Activated CD8-positive, alpha-beta memory T cell treated with anti-CD3 and anti-CD28 coated beads for 1 hour (primary cell): ENCODE measurements at places on chromosomes 1 and 21.

GRCh38 chr1:246178717-246179311, 328.3 kb downstream of the SMYD3 start:
- DNase-seq, result no peak

GRCh38 chr1:53766194-53766742, 27.3 kb upstream of the GLIS1 start:
- DNase-seq, result no peak

GRCh38 chr1:169089776-169090175, 16.7 kb upstream of the ATP1B1 start:
- no peak for DNase-seq

- DNase-seq, result no peak
Measured at GRCh38 chr1:149986486-149987296, 23.8 kb downstream of the OTUD7B start.

DNA sequence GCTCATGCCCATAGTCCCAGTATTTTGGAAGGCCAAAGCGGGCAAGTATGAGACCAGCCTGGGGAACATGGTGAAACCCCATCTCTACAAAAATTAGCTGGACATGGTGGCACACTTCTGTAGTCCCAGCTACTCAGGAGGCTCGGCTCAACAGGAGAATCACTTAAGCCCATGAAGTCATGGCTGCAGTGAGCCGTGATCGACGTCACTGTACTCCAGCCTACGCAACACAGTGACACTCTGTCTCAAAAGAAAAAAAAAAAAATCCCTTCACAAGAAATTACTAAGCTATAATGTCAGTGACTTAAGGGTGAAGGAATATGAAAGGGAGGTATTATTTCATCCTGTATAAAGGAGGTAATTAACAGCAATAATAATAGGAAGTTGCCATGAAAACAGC, 99.8 kb downstream of the ACBD6 start:
- no peak for DNase-seq

DNA sequence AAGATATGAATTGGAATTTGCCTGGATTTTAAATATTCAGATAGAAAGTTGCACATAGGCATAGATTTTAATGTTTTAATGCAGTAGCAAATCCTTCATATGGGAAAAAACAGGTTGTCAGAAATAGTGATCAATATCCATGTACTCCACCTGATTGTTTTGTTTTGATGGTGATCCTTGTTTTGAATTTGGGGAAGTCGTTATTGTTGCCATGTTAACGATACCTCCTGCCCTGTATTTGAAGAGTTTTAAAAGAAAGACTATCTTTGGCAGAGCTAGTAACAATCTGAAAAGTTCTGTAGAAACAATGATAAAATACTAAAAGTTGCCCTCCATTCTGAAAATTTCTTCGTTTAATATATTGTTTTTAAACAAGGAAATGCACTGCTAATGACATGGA, 1.1 kb downstream of the CEP350 start:
- no peak for DNase-seq

DNA sequence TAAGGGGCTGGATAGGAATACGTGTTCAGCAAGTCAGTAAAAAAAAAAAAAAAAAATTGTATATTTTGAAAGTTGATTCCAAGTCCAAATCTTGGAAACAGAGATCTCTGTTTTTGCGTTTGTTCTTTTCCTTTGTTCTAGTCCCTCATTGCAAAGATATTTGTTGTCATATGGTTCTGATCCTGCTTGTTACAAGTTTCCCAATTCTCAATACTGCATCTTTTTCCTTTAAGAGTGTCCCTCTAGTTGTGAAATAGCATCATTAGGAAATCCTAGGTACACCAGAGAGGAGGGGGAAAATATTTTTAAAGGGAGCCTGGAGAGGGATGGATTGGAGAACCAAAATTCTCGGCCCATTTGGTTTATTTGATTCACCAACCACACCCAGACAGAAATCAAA, 152.2 kb upstream of the C1orf105 start:
- no peak for DNase-seq

GRCh38 chr1:219517031-219517430, 95.9 kb downstream of the ZC3H11B start:
- DNase-seq, result no peak
